ENCODE measurements at places on chromosomes 16 and 17.

- no peak for DNase-seq
Measured at GRCh38 chr16:79757163-79757562, 156.6 kb upstream of the MAF start.

DNA sequence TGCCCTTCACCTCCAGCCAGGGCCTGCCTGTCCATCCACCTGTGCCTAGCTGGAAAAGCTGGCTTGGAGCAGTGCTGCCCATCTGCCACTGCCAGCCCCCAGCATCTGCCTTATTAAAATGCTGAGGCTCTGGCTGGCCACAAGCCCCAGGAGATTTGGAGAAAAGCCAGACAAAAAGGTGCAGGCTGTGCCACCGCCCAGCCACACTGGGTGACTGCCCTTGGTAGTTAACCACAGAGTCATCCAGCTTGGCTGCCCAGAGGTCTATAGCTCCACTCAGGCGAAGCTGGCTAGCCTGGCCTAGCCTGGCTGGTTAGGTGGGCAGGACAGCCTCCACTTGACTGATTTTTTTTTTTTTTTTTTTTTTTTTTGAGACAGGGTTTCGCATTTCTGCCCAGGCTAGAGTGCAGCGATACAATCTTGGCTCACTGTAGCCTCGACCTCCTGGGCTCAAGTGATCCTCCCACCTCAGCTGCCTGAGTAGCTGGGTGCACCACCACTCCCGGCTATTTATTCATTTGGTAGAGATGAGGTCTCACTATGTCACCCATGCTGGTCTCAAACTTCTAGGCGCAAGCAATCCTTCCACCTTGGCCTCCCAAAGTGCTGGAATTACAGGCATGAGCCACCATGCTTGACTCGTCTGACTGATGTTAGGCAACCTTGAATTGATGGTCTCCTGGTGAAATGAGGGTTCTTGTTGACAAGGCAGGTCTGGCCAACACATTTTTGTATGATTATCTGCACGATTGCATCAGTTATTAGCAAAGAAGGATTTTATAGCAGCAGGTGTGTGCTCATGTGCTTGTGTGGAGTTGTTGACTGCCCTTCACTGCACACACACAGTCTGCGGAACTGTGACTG, 103.8 kb downstream of the RAB11FIP4 start:
- DNase-seq = no peak

DNA sequence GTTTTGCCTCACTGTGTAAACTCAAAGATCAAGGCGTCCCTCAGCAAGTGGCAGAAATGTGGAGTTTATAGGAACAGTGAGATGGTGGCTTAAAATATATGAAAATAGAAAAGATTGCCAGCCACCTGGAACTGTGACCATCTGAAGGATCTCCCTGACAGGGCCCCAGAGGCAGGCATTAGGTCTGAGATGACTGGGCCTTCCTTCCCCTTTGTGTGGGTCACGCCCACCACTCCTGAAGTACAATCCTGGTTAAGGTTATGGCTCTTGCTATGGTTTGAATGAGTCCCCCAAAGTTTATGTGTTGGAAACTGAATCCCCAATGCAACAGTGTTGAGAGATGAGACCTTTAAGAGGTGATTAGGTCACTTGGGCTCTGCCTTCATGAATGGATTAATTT, 6.4 kb downstream of the ST6GALNAC2 start:
- no peak for DNase-seq

GRCh38 chr17:80927791-80928216, 63.8 kb upstream of the CHMP6 start:
- DNase-seq = no peak

GRCh38 chr16:48158296-48158695, 2.5 kb upstream of the ABCC12 start:
- peak; percentile 75 for DNase-seq

DNA sequence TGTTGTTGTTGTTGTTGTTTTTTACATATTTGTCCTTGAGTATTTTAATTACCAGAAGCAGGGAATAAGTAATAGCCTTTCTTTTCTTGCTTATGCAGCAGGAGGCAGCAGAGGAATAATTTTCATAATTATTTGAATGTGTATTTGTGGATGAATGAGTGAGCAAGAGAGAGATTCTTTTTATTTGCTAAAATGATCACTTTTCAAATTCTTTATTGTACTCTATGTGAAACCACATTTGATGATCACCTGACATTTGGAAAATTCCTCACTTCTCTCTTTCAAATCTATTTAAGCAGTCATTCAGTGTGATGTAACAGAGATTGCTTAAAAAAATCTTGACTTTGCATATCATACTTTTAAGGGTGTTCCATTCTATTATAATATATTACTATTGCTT, 223.6 kb downstream of the BCAS3 start:
- no peak for DNase-seq

DNA sequence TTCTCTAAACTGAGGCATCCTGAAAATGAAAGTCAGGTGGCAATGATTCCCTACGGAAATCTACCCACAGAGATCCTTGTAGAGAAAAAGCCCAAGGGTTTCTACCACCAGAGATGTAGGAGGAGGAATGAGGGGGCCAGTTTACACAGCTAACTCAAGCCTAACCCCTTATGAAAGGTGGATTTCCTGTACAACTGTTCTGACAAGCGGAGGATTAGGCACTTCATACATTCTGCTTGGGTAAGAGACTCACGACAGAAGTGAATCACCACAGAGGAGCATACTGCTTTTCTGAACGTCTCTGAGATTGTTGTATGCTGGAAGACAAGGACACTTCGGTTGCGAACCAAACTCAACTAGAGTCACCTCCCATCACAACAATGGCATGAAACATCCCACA, 72.7 kb downstream of the SMG6 start:
- no peak for DNase-seq

GRCh38 chr16:13997526-13997925, 73.6 kb upstream of the MRTFB start:
- DNase-seq = no peak

GRCh38 chr17:29126268-29126930, 53.8 kb downstream of the MYO18A start:
- no peak for DNase-seq

- DNase-seq = no peak
Measured at GRCh38 chr17:81240761-81241160, 1.6 kb downstream of the NDUFAF8 start.

- DNase-seq = no peak
Measured at GRCh38 chr17:55062921-55063320, 94.4 kb downstream of the STXBP4 start.

GRCh38 chr17:33650304-33650703, 357.2 kb upstream of the ASIC2 start:
- DNase-seq = no peak

GRCh38 chr16:49858200-49859124, 2.5 kb upstream of the ZNF423 start:
- DNase-seq = peak; percentile 30

GRCh38 chr17:77180503-77181357, 40.0 kb downstream of the SEC14L1 start:
- DNase-seq = no peak

Data from T-helper 2 cell treated with Interferon-gamma antibody and Interleukin-4, amounts not matched to agents 5 μg/mL and 100 μg/mL, for 36 hours (primary cell).